Stimulated activated CD8-positive, alpha-beta memory T cell treated with anti-CD3 and anti-CD28 coated beads, Interleukin-15, amount 100 ng/mL, for 48 hours (primary cell): ENCODE measurements at places on chromosomes 4 and X.

DNA sequence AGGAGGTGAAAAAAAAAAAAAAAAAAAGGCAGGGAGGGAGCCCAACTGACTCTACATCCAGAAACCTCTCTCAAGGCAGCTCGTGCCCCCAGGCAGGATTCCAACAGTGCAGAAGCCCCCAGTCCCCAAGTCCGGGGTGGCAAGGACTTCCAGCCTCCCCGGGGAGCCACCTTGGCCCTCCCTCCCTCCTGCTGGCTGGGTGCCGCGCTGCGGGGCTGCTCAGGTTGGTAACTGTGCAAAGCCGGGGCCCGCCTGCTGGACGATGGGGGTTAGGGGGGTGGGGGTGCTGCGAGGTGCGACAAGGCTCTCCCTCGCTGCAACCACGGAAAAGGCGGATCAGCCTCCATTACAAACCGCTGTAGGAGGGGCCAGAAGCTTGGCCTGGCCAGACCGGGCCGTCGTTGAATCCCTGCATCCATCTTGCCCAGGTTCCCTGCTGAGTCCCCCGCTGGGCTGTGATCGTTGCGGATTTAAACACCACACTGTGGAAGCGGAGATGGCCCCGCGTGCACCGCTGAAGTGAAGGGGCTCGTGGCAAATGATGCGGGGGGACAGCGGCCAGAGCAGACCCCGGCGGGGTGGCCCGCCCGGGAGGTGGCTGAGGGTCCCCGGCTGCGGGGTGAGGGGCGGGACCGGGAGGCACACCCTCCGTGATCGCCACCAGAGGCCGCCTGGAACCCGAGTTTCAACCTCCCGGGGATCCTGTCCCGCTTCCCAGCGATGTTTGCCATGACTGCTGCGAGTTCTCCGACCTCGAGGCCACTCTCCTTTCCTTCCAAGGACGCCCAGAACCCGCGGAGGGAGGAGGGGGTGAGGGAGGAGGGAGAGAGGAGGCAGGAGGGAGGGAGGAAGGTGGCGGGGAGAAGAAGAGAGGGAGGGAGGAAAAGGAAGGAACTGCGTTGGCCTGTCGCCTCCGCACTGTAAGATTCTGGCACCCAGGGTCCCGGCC, 58.0 kb upstream of the DDX3X start:
- peak; percentile 25 for DNase-seq

- no peak for DNase-seq
These were observed 548.7 kb upstream of the DIPK2B start for GRCh38 chrX:45749375-45749774.

- no peak for DNase-seq
These were observed 123.2 kb downstream of the ELOVL6 start for GRCh38 chr4:110075083-110075738.

- DNase-seq = no peak
These were observed 48.8 kb downstream of the PCGF3 start for GRCh38 chr4:754221-755120.

DNA sequence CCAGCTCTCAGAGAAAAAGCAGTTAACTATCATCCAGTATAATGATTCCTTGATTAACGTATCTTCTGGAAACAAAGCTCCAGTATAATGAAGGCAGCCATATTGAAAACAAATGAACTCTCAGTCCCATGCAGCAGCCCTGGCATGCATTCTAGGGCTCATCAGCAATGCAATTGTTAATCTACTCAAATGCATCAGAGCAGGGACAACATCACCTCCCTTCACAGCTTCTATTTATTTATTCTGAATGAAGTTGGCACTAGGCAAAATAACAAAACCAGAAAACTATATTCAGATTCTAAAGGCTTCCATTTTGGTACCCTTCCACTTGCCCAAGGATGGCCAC, 11.4 kb downstream of the SH3D19 start:
- no peak for DNase-seq

DNA sequence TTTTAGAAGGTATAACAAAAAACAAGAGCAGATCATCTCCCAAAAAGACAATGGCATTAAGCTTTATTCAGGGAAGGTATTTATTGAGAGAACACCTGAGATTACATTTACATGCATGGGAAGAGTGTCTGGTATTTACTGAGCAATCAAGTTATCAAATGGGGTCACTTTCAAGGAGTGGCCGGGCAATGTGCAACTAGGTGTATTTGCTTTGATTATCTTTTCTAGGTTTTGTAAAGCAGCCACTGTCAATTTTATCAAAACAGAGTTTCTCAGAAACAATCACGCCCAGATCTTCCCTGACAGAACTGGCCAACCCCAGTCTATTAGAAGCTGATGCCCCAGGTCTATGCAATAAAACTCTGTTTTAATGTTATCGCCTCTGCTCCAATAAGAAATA, 169.5 kb downstream of the GLRA2 start:
- no peak for DNase-seq

DNA sequence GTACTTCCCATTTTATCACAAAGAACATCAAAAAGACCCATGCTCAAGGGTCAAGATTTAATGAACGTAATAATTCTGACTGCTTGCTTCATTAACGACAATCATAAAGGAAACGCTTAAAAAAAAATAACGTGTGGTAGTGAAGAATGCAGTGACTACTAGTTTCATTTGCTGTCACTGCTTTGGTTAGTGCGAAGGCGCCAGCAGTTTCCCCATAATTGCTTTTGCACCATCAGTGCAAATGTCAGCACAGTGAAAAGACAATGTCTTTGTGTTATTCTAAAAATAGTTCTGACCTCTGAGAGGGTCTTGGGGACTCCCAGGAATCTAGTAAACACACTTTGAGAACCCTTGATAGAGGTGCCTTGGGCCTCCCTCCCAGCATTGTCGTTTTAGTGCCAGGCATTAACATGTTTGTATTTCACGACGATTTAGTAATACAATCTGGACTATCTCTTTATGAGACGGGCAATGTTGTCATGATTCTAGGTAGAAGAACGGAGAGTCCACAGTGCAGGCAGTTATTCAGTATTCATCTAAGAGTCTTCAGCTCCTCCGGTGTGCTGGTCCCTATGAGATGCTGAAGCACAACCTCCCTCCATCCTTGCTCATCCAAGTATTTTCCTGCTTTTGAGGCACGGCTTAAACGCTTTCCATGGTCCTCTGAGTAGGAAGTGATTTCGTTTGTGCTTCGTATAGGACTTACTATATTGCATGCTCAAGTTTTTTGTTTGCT, 71.0 kb downstream of the AFF1 start:
- DNase-seq = peak; percentile 30

- DNase-seq = no peak
These were observed 21.9 kb upstream of the UVSSA start for GRCh38 chr4:1325176-1325480.

DNA sequence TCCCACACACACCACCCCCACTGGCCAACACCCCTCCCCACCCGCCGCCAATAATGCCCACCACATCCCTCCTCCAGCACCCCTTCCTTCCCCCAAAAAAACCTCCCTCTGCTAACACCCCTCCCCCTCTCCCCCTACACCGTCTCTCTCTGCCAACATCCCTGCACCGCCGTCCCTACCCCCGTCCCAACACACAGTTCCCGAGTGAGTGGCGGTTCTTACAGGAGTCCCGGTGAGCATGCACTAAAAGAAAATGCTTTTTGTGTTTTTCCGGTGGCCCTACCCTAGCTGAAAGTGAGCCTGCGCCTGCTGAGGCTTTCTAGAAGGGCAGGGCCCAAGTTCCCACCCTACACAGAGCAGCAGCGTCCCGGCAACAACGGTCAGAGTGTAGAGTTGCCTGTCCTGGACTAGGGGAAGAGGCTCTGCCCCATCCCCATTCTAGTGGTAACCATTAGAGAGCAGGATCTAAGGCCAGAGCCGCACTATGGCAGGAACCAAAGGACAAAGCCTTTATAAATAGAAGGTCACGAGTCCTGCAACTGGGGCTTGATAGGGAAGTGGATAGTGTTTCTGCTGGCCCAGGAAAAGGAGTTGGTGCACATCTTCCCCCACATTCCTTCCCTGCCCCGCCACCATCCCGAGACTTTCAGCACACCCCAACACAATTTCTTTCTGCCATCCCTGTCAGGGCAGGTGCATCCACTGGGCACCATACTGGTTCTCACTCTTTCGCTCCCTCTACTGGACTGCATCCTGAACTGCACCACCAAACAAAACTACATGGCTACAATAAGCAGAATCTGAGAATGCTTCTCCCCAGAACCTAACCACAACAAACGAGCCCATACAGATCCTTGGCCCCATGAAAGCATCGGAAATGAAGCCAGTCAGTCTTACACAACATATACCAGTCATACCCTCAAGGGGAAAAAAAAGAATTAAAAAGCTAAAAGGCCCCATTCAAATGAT, 78.1 kb upstream of the PAGE3 start:
- no peak for DNase-seq

DNA sequence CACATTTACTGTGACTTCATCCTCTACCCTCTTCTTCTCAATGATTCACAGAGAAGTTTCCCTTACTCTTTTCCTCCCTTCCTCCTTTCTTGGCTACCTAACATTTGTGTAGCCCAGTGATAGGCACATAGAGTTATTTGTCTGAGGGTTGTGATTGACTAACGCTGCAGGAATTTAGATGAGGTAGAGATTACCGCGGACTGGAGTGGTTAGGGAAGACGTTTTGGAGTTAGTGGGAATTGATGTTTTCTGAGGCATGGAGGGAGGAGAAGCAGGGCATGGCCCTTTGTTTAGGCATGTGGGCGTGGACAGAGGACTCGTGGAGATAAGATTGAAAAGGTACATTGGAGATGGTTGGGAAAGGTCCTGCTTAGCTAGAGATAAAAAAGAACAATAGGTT, 246.7 kb downstream of the GPAT3 start:
- no peak for DNase-seq

DNA sequence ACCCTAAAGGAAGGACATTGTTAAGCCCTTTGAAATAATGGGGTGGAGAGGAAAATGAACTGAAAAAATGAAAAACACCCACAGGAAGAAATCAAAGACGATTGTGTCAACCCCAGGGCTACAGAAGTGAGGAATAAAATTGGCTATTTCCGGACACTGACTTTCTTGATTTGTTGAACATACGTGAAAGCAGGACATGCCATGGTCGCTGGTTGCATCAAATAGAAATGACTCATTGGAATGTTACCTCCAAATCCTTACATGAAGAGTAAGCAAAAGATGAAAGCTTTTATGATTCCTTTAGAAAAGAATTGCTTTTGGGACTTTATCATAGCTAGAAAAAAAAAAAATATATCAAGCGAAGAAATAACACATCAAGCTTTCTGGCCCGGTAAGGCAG, 75.3 kb downstream of the DCUN1D4 start:
- no peak for DNase-seq
